Cardiac fibroblast (primary cell): ENCODE measurements at places on chromosomes 5 and 9.
A peak's percentile ranks its signal among the peaks of the same experiment; 100 is the strongest.

- no peak for DNase-seq
Measured at GRCh38 chr5:168897387-168898122, 318.4 kb upstream of the PANK3 start.

GRCh38 chr5:61637566-61637965 lies 305.5 kb downstream of the ZSWIM6 start:
- DNase-seq = no peak

DNA sequence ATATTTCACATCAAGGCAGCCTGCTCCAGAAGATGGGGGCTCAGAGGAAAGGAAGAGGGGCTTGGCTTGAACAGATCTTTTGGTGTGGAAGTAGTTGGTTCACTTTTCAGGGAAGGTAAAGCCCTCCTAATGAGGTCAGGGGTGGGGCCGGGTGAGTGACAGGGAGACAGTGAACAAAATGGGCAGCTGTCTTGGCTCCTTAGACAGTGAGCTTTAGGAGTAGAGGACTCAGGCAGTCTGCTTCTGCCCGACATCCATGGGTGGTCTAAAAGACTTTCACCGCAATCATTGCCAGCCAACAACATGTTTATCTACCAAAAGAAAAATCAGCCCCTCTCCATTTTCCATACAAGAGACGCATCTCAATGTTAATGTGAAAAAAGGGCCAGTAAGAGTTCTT lies 241.0 kb downstream of the EBF1 start:
- no peak for DNase-seq

GRCh38 chr9:132853482-132853881 lies 24.6 kb downstream of the AK8 start:
- no peak for DNase-seq

DNA sequence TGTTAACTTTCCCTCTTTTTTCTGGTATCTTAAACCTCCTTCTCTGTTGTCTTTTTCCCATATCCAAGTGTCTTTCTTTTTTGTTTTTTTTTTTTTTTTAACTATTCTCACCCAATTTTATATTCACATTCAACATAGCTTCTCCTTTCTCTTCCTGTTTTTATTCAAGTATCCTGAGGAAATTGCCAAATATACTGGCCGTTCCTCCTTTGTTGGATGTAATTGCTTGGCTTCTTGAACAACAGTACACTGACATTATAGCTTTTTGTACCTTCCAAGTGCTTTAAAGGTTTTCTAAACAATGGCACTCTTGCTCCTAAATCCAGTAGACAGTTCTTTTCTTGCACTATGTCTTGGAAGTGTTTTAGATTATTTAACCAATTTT lies 1146.8 kb downstream of the MAT2B start:
- no peak for DNase-seq

DNA sequence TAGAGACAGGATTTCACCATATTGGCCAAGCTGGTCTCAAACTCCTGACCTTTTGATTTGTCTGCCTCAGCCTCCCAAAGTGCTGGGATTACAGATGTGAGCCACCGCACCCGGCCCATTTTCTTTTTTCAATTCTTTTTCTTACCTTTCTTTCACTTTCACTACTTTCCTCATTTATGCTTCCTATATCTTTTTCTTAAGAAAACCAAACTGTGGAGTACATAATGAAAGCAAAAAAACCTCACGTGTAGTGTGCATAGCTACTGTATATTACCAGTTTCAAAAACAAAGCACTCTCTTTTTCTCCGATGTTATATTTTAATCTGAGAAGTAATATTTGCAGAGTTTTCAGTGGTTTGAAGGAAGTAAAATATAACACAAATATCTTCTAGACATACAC lies 8.0 kb upstream of the CAST start:
- DNase-seq = no peak

DNA sequence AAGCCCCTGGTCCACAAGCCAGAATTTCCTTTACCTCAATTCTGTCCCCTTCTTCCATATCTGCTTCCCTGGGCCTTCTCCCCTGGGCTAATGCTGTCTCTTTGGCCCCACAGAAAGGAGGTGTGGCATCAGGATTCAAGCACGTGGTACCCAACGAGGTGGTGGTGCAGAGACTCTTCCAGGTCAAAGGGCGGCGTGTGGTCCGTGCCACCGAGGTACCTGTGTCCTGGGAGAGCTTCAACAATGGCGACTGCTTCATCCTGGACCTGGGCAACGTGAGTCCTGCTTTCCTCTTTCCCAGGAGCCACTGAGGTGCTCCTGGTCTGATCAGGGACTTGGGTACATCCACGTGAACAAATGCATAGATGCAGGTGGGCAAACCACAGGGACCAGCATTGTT lies 42.6 kb downstream of the GSN start:
- DNase-seq = no peak

DNA sequence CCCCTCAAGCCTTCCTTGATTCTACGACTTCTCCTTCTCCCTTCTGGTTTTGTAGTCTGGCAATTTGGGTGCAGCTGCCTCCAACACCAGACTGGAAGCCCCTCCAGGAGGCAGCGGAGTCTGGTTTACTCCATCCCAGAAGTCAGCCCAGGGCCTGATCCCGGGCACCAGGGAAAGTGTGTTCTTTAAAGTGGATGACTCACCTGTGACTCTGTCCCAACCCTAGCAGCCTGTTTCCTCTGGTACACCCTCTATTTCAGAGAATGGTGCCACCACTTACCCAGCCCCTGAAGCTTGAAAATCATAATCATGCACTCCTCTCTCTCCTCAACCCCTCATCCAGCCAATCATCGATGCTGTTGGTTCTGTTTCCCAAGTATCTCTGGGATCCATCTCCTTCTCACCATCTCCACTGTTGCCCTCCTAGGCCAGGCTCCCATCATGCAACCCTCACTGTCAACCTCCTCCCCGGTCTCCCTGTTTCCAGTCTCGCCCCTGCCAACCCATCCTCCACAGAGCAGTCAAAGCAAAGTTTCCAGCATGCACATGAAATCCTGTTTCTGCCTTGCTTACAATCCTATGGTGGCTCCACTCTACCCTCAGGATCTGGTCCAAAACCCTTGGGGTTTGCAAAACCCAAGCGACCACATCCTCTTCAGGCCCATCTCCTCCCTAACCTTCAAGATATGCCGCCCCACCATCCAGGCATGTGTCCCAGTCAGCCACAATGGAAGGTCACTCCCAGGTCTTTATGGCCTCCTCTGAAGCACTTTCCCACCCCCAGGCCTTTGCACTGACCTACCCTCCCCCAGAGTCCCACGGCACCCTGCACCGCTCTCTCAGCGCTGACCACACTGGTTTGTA lies 10.5 kb downstream of the LHX6 start:
- no peak for DNase-seq

- peak; percentile 32 for DNase-seq
Measured at GRCh38 chr5:150514708-150515211, 6.8 kb downstream of the NDST1 start.
